ENCODE measurements at places on chromosomes 6 and 20.

DNA sequence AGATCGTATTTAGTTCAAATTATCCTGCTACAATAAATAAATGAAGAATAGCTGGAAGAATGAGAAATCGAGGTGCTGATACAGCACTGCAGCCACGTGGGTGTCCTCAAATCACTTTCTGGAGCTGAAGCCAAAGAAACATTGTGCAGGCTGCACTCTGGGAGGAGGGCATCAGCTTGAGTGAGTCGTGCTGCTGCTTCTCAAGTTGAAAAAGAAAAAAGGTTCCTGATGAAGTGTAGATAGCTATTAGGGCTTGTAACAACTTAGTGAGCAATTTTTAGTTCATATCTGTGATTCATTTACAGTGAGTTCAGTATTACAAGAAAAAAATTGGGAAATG, 40.5 kb downstream of the DSE start:
- DNase-seq, result no peak

GRCh38 chr6:25623065-25623464, 28.9 kb upstream of the SCGN start:
- DNase-seq, result no peak

DNA sequence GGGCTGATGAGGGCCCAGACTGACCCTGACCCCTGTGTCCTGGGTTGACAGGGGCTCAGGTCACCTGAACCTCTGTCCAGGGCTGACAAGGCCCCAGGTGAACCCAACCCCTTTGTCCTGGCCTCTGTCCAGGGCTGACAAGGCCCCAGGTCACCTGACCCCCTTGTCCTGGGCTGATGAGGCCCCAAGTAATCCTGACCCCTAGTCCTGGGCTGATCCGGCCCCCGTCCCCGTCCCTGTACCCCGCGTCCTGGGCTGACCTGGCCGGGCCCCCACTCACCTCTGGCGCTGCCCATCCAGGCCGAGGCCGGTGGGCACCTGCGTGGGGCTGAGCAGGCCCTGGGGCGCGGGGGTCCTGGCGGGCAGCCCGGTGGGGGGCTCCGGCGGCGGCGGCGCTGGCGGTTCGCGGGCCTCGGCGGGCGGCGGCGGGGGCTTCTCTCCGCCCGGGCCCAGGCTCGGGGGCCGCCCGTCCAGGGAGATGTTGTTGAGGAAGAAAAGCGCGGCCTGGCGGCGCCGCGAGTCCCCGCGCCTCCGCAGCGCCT, 379 bp downstream of the CABLES2 start:
- no peak for DNase-seq

DNA sequence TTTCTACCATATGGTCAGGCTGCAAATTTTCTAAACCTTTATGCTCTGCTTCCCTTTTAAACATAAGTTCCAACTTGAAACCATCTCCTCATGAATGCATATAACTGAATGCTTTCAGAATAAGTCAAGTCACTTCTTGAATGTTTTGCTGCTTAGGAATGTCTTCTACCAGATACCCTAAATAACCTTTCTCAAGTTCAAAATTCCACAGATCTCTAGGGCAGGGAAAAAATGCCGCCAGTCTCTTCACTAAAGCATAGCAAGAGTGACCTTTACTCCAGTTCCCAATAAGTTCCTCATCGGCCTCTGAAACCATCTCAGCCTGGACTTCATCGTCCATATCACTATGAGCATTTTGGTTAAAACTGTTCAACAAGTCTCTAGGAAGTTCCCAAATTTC, 1011.2 kb upstream of the CITED2 start:
- no peak for DNase-seq

DNA sequence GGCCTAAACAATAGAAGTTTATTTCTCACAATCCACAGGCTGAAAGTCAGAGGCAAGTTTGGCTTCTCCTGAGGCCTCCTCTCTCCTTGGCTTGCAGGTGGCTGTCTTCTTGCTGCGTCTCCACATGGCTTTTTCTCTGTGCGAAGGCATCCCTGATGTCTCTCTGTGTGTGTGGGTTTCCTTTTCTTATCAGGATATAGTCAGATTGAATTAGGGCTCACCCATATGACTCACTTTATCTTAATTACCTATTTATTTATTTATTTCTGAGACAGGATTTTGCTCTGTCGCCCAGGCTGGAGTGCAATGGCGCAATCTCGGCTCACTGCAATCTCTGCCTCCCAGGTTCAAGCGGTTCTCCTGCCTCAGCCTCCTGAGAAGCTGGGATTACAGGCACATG, 30.7 kb downstream of the LINC00237 start:
- no peak for DNase-seq

- no peak for DNase-seq
Observed at GRCh38 chr20:61134296-61135030, 117.6 kb upstream of the CDH4 start.

DNA sequence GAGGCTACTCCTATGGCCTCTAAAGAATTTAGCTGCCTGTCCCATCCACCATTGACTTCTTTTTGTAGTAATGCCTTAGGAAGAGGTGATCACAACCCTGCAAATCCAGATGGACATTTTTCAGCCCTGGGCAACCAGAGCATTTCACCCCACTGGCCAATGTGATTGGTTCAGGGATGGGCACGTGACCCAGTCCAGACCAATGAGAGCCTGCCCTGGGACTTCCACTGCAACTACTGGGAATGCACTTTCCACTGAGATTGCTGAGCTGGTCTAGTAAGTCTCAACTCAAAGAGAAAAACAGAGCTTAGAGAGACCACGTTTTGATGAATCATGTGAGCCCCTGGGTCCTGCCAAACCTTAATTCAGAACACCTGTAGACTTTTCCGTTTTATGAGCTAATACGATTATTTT, 8.9 kb upstream of the UBE2V1 start:
- DNase-seq, result no peak

DNA sequence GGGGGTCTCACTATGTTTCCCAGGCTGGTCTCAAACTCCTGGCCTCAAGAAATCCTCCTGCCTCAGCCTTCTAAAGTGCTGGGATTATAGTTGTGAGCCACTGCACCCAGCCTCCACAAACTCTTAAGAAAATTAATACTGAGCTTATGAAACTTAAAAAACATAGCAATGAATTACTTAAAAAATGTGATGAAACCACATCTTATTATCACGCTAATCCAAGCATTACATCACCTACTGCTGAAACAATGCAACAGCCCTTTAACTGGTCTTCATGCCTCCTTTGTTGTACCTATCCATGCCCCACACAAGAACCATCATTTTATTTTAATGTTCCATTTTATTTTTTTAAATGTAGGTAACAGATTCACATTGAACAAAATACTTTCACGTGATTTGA, 24.9 kb downstream of the SESN1 start:
- no peak for DNase-seq

GRCh38 chr6:13355043-13355945, 27.0 kb upstream of the TBC1D7 start:
- no peak for DNase-seq

- DNase-seq, result no peak
Observed at GRCh38 chr6:47345761-47346160, 36.1 kb upstream of the TNFRSF21 start.

DNA sequence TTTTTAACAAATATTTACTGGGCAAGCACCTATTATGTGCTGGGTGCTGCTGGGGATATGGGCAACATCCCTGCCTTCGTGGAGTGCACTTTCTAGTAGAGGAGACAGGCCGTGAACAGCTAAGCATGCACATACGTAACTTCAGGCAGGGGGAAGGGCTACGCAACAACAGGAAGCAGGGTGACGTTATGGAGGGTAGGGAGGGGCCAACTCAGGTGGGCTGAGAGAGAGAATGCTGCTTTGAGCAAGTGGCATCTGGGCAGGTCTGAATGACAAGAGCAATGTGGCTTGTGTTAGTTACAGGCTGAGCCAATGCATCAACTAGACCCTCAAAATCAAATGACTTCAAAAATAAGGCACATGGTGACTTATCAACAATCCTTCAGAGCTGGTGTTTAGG, 112.1 kb downstream of the CDC5L start:
- no peak for DNase-seq

DNA sequence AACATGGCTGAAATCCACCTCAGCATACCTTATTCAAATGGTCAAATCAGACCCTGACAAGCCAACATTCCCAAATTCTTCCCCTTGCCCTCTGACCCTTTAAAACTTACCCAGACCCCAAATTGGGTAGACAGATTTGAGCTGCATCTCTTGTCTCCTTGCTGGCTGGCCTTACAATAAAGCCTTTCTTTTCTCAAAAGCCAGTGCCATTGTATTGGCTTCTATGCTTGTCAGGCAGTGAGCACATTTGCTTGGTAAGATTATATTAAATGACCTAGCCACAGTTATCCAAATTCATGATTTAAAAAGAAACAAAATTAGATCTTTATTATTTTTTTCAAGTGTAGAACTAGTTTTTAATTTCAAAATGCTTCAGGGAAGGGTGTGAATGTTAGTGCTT, 67.8 kb upstream of the FAM83B start:
- DNase-seq, result no peak

DNA sequence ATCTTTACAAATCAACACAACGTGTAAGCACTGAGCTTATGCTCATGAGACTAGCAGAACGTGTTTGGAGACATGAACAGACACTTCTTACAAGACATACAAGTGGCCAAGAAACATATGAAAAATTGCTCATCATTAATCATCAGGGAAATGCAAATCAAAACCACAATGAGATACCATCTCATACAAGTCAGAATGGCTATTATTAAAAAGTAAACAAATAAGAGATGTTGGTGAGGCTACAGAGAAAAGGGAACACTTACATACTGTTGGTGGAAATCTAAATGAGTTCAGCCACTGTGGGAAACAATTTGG, 327.9 kb upstream of the SOX4 start:
- DNase-seq, result no peak

GRCh38 chr6:132814716-132815570, 574 bp downstream of the RPS12 start:
- no peak for DNase-seq

DNA sequence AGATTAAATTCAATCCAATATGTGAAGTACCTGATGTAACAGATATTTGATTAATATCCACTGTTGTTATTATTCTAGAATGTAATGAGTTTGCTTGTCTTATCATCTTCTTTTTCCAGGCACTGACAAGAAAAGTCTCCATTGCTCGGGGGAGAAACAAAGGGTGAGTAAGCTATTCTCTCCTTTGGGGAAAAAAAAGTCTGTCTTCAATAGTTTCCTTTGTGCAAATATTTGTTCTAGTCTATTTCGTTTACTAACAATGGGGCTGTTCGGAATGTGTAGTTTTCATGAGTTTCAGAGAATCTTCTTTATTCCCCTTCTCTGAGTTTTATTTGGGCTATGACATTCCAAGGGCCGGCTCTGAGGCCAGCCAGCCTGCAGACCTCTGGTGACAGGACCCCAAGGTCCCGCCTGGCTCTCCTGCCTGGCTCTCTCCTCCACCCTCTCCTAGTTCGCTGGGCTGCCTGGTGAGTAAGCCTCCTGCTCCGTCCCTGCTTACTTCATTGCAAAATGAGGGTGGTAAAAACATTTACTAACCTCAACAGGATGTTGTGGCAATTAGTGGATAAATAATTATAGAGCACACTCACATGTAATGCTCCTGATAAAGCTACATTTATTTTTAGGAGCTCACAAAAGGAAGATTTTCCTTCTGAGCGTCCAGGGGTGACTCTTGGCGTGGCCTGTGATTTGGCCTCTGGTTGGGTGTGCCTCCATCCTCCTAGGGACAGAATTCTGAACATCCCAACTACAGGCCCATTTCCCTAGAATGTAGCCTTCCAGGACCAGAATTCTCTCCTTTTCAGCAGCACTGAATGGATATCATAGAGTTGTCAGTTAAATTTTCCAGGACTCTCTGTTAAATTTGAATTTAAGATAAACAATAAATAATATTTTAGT, 43.1 kb upstream of the SNX9 start:
- no peak for DNase-seq

- DNase-seq, result no peak
Observed at GRCh38 chr6:153309651-153310050, 178.6 kb upstream of the RGS17 start.

DNA sequence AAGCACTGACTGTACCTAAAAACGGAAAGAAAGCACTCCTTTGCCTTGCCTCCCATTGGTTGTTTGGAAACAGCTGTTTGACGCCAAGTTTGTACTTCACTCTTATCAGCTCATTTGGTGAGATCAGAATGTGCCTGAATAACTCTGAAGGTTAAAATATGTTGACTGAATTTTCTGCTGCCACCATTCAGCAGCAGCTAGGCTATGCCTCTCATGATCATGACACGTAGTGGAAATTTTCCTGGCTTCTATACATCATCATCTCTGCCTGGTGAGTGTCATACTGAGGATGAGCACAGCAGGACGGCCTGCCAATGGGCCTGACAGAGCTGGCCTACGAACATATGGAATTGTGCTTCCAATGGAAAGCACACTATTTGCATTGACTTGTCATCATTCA, 704.9 kb upstream of the CITED2 start:
- DNase-seq, result no peak

DNA sequence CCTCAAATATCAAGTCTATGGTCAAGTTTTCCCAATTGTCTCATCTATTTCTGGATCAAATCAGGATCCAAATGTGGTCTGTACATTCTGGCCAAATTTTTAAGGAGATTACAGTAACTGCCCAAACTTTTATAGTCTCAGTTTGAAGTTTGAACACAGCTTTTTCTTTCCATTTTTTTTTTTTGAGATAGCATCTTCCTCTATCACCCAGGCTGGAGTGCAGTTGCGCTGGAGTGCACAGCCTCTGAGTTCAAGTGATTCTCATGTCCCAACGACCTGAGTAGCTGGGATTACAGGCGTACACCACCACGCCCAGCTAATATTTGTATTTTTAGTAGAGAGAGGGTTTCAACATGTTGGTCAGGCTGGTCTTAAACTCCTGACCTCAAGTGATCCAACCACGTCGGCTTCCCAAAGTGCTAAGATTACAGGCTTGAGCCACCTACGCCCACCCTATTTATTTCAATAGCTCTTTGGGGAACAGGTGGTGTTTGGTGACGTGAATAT, 84.9 kb upstream of the CARMIL1 start:
- DNase-seq, result no peak

GRCh38 chr6:72149715-72150114, 263.4 kb downstream of the RIMS1 start:
- DNase-seq, result no peak

DNA sequence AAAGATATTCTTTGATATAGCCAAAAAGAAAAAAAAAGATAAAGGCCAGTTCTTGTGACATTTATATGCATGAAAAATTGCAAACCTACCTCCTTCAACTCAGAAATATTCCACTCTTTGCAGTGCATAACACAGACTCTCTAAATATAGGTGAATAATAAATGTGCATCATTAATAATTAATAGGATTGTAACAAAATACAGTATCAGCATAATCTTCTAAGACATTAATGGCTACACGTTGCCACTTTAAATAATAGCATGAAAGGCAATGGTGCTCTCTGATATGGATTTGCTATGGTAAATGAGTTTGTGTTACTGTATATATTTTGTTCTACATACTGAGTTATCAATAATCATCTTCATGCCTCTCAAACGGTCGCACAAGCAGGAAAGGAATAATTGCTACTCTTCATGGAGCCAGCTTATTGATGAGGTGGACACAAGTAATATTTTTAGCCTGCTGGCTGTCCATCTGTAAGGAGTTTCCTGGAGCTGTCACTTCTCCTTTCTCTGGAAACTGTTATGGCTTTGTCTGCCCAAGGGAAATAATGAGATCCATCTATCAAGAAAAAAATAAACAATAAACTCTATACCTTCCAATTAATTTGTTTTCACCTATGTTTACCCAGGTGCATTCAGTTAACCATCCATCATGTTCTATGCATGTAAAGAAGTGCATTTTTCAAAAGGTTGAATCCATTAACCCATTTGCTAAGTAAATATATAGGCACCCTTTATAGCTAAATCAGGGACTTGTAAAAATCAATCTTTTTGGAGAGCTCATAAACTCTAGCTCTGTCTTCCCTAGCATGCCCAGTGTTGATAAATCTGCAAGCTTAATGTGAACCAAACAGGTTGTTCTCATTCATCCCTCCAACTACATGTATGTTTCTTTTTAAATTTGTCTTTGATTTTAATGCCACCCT, 253.0 kb downstream of the NKAIN2 start:
- DNase-seq, result peak; percentile 94

Measured in NCI-H2081 (cell line).